Daoy (cell line): ENCODE measurements at places on chromosomes 16 and 17.

- no peak for DNase-seq
These were observed 23.8 kb downstream of the HAPSTR1 start for GRCh38 chr16:9115277-9115676.

DNA sequence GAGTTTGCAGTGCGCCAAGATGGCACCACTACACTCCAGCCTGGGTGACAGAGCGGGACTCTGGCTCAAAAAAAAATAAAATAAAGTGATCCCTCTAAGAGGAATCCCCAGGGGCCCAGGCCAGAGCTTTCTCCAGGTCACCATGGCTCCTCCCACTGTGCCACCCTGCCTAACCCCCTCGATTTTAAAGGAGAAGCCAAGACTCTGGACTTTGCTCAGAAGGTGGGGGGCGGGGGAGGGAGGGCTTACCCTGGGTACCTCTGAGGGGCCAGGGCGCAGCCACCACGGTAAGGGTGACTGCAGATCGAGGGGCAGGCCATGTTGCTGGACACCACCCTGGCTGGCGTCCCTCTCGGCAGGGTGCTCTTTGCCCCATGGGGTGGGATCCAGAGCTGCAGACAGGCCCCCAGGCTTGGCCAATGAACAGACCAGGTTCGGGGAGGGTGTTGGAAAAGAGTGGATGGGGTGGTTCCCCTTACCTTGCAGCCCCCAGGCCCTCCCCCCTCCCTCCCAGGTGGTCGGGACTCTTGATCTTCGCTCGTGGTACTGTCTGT lies 455 bp upstream of the GRB7 start:
- no peak for DNase-seq

GRCh38 chr16:12286964-12287363 lies 310.4 kb downstream of the SNX29 start:
- DNase-seq = no peak

DNA sequence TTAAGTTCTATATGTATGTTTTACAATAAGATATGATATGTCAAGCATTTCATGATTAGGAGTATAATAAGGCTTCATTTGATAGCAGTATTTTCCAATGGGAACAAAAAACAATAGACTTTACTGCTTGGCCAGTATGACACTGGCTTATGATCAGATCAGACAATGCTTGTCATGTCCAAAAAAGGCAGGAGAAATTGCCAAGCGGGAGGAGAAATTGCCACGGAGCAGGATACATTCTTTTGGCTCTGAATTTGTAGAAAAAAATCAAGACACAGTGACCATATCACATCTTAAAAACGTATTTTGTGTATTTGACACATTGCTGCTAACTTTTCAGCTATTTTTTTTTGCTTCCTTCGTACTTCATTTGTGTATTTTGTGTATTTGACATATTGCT lies 404.1 kb downstream of the CNTNAP4 start:
- no peak for DNase-seq

DNA sequence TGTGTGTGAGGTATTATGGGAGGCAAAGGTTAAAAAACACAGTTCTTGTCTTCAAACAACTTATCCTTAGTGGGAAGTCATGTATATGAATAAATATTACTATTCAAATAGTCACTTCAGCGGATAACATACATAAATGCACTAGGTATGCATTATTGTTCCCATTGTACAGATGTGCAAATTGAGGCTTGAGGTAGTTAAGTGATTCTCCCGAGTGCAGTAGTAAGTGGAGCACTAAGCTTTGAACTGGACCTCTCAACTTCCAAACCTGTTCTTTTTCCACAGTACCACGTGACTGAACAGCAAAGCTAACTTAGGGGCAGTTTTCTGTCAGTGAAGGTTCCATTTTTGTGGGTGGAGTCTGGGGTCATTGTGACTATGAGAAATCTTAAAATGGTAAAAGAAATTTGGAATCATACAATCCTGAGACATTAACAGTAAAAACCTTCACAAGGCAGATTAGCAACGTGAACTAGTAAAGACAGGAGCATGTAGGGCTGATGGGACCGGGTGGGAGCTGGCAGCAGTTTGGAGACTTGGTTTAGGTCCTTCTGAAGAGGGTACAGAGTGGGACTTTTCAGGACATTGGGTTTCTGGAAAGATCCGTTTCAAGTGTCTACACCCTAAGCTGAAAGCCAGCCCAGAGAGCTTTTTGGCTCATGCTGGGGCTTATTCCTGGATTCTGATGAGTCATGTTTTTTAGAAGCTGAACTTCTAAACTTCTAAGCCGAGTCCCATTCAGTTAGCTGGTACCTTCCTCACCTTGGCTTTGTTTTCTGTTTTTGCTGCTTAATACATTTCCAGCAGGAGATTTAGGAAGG lies 204.9 kb downstream of the PRKCA start:
- DNase-seq = peak; percentile 63

- DNase-seq = no peak
These were observed 59.8 kb downstream of the NACA2 start for GRCh38 chr17:61531223-61531622.

DNA sequence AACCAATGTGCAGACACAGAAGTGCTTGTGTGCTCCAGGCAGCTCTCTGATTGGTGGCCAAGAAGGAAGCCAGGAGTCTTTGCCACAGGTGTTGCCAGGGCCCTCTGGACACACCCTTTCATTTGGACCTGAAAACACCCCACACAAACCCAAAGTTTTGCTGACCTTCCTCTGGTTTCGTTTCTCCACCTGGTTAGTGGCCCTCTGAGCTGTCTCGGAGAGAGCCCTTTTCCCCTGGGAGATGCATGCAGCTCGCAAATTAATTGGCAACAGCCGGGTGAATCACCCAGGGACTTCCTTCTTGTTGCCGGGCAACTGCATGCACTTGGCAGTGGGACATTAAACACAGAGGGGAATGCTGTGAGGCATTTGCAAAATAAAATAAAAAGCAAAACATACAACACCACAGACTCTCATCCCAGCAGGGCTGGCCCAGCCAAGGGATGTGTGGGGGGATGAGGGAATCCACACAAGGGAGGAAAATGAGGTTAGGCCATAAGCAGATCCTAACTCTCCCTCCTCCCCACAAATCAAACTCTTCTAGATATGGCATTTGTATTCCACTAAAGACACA lies 286.6 kb downstream of the SOX9 start:
- peak; percentile 98 for DNase-seq

GRCh38 chr16:86088816-86089215 lies 189.9 kb downstream of the IRF8 start:
- no peak for DNase-seq

DNA sequence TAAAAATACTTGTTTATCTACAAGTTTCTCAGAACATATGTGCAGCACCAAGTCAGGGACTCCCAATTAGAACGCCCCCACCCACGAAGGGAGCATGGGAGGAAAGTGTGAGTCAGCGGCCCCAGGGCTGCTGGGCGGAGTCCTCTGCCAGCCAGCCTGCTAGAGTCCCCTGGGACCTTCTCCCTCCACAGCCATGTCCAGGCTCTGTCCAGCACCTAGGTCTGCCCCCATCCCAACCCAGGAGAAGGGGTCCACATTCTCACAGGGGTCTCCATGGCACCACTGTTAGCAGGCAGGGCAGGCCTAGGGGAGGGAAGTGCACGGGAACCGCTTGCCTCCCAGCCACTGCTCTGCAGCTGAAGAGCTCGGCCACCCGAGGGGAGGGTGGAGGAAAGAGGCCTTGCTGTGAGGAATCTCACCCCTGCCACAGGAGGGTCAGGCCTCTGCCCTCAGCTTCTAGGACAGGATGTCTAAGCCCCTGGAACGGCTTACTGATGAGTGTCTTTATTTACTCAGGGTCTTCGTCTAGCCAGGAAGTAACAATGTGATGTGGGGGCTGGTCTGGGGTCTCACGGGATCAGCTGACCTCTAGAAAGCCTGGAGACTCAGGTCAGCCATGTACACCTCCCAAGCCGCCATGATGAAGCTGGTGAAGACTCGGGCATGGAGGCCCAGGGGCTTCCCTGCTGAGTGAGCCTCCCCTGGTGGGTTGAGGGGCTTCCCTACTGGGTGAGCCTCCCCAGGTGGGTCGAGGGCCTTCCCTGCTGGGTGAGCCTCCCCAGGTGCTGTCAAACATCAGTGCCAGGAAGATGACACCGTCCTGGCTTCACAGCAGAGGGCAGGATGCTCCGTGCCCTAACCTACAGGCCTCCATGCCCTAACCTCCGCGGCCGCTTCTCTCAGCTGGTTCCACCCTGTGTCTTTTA lies 190.3 kb downstream of the RBFOX3 start:
- peak; percentile 78 for DNase-seq

- DNase-seq = peak; percentile 68
These were observed 28.8 kb downstream of the NGFR start for GRCh38 chr17:49523706-49524472.

- peak; percentile 69 for DNase-seq
These were observed 11.9 kb upstream of the SP6 start for GRCh38 chr17:47862621-47863440.

DNA sequence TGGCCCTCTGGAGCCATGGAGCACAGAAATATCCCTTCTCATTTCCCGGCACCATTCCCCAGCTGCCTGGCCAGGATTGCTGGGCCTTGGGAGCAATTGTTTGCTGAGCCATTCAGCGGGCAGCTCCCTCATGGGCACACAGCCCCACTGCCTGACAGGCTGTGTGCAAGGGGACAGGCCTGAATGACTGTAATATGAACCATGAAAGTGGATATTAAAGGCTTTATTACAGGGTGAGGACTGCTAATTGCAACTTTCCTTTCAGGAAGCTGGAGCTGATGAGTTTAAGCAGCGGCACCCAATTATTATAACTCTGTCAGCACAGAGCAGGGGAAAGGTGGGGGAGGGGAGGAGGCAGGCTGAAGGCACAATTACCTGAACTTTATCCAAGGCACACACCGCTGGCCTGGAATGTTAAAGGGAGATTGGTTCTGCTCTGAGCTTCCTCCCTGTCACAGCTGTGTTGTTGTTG lies 159.8 kb upstream of the SDK2 start:
- DNase-seq = no peak

GRCh38 chr16:15822957-15823356 lies 33.9 kb downstream of the MYH11 start:
- DNase-seq = no peak

- no peak for DNase-seq
These were observed 7.2 kb downstream of the SPNS3 start for GRCh38 chr17:4440690-4441686.

GRCh38 chr16:14321542-14321941 lies 250.4 kb downstream of the MRTFB start:
- no peak for DNase-seq
